HS-27A (cell line): ENCODE measurements at places on chromosomes 1 and 21.
A peak's percentile ranks its signal among the peaks of the same experiment; 100 is the strongest.

- DNase-seq = no peak
Measured at GRCh38 chr1:71039661-71040262, 7.9 kb downstream of the PTGER3 start.

- DNase-seq = no peak
Measured at GRCh38 chr1:44345187-44345775, 9.8 kb downstream of the ERI3 start.

- no peak for DNase-seq
Measured at GRCh38 chr1:245677461-245678240, 522.9 kb downstream of the KIF26B start.

- DNase-seq = no peak
Measured at GRCh38 chr1:168734946-168735345, 5.9 kb upstream of the DPT start.

- DNase-seq = no peak
Measured at GRCh38 chr1:206941766-206942418, 4.4 kb downstream of the PIGR start.

GRCh38 chr1:204149635-204150565 lies 1.9 kb downstream of the ETNK2 start:
- no peak for DNase-seq

DNA sequence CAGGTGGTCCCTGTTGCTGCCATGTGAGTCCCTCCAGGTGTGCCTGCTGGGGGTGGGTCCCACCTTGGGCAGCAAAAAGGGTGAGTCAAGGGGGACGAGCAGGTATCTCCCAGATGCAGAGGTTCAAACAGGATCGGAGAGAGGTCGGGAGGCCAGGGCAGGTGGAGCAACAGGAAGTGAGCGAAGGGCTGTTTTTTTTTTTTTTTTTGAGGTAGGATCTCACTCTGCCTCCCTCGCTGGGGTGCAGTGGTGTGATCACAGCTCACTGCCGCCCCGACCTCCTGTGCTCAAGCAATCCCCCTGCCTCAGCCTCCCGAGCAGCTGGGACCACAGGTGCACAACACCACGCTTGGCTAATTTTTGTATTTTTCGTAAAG lies 39.4 kb downstream of the SLC2A7 start:
- DNase-seq = no peak

DNA sequence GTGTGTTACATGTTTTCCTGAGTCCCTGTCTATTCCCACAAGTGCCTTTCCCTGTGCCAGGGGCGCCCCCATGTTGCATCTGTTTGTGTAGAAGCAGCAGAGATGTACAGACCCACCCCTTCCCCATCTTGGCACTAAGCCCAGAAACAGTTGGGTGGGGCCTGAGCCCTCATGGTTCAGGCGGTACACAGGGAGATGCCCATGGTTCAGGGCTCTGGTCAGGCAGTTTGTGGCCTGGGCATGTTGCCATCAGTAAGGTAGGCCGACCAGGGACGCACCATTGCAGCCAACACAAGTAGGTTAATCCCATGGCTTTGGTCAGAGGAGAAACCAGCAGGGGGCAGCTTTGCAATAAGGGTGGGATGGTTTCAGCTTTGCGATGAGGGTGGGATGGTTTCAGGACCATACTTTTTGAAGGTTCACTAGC lies 914 bp upstream of the ADGRB2 start:
- no peak for DNase-seq

- peak; percentile 46 for DNase-seq
Measured at GRCh38 chr1:74689621-74690363, 16.2 kb upstream of the ERICH3 start.

- peak; percentile 75 for DNase-seq
Measured at GRCh38 chr1:159889821-159890252, 10.1 kb downstream of the CFAP45 start.

DNA sequence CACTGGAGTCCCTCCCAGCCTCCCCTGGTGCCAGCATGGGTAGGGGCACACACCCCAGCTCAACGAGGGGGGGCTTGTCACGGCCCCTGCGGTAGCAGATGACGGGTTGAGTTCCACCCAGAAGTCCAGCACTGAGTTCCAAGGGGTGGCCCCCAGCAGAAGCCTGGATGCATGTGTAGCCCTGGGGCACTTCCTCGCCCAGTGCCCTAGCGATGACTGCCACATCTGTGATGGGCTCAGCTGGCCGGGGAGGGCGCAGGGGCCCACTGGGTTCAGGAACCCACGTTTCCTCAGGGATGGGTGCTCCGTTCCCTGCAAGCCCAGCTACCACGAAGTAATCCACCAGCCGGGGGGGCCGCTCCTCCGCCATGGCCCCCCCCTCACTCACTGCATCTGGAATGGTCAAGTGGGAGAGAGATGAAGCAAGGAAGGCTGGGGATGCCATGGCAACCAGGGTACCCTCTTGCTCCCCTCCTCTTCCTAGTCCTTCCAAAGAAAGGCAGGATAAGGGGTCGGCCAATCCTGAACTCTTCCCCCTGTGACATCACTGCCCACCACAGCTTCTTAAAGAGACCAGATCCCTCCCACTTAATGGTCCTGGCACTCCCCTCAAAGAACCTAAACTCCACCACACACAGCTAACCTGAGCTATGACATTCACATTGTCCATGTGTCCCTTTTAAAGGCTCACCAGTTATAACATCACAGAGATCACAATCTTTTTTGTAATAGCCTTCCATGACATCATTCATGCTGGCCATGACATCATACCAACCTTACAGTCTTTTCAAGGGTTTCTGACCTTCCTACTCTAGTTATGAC lies 2.3 kb downstream of the DENND4B start:
- no peak for DNase-seq

DNA sequence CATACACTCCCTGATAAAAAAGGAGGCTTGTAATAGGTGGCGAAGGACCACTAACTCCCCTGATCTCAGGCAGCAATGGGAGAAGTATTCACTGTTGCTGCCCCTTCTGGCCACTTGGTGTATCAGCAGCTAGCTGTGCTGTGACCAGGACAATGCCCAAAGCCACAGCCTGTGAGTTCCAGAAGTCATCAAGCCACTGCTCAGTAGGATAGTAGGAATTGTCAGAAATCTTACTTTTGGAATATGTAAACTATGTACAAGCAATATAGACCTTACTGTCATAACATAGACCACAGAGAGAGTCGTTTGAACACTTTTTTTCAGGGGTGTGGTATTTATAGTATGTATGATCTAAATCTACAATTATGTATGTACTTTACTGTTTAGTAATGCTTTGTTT lies 248.3 kb upstream of the CAMK1G start:
- DNase-seq = no peak

GRCh38 chr1:35931446-35932157 lies 697 bp downstream of the AGO3 start:
- DNase-seq = peak; percentile 9

DNA sequence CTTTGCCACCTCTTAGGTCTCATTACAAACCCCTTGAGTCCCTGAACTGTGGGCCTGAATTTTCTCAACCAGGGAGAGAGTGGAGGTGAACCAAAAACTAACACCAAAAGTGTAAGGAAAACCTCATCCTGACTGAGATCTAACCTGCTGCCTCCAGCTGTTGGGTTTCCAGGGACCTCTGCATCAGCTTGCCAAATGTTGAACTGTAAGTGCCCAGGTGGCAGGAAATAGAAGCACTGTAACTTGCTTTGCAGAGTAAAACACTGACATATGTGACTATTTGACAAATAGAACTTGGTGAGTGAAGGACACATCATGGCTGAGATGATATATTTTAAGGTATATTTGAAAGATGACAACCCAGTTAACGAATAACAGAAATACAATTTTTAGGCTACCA lies 48.4 kb upstream of the NR5A2 start:
- no peak for DNase-seq

DNA sequence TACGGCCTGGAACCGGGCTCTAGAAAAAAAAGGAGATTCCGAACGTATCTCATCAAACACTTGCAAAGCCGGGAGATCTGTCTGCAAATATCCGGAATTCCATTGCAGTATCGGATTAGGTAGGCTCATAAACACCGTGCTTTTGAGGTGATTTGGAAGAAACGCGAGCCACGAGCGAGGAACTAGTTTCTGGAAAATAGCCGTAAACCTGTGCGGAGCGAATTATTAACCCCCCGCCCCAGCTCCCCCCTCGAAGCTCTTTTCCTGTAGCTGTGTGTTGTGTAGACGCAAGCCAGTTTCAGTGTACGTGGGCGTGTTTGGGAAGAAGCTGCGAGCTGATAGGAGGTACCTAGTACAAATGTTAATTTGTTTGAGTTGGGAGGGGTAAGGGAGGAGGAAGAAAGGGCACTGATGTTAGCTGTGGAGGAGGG lies 1.1 kb downstream of the RALGPS2 start:
- no peak for DNase-seq

DNA sequence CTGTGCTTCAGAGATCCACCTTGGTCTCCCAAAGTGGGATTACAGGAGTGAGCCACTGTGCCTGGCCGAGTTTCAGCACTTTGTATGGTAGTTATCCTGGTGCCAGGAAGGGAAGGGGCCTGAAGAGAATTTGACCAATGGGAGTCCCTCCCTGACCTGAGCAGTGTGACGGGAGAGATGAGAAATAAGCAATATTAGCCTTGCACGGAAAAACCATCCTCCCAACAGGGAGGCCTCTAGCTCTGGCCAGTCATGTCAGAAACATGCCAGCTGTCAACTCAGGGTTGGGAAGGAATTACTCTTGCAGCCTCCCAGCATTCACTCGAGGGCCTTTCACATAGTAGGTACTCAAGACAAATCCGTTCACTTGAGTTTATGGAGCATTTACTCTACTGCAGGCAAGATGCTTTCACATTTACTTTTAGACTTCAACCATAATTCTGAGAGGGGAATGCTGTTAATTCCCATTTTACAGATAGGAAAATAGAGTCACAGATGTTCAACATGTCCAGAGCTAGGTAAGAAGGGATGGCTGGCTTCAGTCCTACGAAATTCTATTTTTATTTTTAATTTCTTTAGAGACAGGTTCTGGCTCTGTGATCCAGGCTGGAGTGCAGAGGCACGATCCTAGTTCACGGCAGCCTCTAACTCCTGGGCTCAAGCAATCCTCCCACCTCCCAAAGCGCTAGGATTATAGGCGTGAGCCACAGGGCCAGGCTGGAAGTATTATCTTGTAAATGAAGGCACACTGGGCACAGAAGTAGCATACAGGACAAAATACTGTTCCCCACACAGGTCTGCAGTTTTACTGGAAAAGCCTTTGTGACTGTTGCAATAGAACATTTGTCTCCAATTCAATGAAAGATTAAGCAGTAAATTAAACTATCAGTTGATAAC lies 3.2 kb upstream of the ATP13A2 start:
- DNase-seq = no peak

- no peak for DNase-seq
Measured at GRCh38 chr21:15363921-15364320, 299.1 kb upstream of the NRIP1 start.

- no peak for DNase-seq
Measured at GRCh38 chr21:18161841-18162240, 82.8 kb upstream of the CHODL start.

GRCh38 chr1:90782046-90782445 lies 64.9 kb upstream of the BARHL2 start:
- DNase-seq = no peak

DNA sequence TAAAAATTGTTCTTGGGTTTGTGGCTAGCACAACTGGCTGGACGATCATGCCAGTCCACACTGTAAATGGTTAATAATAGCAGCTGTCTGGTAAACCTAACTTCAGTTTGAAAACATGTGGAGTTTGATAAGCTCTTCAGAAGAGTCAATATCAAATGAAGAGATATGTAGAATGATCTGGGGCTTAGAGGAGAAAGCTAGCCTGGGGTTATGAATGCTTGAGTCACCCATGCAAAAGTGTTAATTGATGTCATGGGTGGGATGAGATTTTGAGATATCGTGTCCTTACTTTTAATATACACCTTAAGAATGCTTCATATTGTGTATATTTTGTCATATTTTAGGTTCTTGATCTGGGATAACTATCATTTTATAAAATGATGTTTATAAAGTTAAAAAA lies 554.7 kb upstream of the ZRANB2 start:
- no peak for DNase-seq

DNA sequence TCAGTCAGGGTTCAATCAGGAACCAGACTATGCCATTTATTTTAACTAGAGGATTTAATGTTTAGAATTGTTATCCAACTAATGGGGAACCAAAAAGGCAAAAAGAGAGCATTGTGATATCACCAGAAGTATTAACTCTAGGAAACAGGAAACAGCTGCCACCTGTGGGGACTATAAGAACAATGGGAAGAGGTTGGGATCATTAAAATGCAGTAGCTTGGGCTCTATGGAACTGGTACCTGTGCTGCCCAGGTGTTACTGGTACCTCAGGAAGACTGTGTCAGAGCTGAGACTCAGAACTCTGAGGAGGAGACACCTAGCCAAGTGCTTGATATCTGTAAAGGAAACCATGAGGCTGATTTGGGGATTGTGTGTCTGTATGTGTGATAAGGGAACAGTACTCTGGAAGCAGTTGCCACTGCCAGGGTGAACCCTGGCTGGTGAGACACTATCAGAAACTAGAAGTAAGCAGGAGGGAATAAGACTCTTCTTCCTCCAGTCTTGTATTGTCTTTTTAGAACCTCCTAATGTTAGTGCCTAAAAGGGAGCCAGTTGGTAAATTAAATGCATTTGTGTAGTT lies 49.4 kb downstream of the MAN1A2 start:
- no peak for DNase-seq

GRCh38 chr1:1344655-1345361 lies 4.4 kb downstream of the DVL1 start:
- DNase-seq = peak; percentile 86

DNA sequence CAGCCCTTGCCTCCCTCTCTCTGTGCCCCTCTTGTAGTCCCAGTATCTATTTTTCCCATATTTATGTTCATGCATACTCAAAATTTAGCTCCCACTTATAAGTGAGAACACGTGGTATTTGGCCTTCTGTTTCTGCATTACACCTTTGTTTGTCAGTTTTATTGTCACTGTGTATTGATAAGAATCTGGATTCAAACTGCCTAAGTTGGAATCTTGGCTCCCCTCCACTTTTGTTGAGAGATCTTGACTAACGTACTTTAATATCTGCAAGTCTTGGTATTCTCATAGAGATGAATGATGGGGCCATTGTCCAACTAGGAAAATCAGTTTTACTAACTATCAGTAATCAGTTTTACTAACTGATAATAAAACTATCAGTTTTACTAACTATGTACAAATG lies 87.8 kb upstream of the PRMT6 start:
- no peak for DNase-seq

DNA sequence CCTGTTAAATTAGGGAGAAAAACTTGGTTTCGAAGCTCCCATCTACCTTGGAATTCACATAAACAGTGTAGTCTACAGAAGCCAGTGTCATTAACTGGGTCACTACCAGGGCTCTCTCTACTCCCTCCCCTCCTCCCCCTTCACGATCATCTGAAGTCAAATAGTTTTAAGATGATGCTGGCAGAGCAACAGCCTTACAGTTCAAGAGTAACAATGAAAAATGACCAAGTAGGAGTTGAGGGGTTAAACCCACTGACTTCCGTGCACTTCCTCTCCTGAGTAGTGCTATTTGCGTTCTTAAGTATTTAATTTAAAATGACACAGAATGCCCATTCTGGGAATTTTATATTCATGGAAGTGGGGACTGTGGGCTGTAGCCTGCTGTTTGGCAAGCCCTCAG lies 236.9 kb downstream of the SIPA1L2 start:
- peak; percentile 8 for DNase-seq

DNA sequence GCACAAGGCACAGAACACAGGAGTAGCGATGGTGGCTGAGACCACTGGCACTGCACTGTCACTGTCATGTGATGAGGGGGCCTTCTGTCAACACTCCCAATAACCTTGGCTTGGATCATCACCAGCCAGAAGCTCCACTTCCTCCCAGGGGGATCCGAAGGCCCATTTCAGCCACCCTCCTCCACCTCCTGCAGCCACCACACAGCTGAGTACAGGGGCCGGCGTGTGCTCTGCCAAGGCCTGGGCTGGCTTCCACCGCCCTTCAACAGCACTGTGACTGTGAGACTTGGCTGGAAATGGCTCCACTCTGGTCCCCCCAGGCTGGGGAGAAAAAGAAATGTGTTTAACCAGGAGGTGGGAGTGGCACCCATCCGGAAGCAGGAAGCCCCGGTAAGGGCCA lies 9.9 kb upstream of the NADK start:
- DNase-seq = no peak
